Fibroblast of skin of right quadriceps (primary cell): ENCODE measurements at places on chromosomes 3 and 15.

DNA sequence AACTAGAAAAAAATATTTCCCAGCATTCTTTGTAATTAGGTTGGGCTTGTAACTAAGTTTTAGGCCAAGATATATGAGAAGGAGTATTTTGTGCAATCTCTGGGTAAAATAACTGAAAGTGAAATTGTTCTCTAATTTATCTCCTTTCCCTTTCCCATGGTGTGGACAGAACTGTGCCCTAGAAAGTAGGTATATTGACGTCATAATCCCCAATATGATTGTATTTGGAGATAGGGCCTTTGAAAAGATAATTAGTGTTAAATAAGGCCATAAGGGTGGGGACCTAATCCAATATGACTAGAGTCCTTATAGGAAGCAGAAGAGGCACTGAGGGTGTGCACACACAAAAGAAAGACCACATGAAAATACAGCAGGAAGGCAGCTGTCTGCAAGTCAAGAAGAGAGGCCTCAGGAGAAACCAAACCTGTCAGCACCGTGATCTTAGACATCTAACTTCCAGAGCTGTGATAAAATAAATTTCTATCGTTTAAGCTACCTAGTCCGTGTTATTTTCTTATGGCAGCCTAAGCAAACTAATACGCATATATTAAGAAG is 106.6 kb downstream of the KCNH8 start:
- no peak for DNase-seq

- DNase-seq = no peak
Observed at GRCh38 chr3:197286678-197287077, 11.7 kb downstream of the DLG1 start.

- DNase-seq = no peak
Observed at GRCh38 chr3:67450153-67450552, 204.3 kb downstream of the SUCLG2 start.

GRCh38 chr3:34260271-34261000 is 462.0 kb downstream of the PDCD6IP start:
- peak; percentile 54 for DNase-seq

- peak; percentile 34 for DNase-seq
Observed at GRCh38 chr15:40285151-40285550, 2.3 kb upstream of the ANKRD63 start.

GRCh38 chr3:158314426-158315357 is 204.8 kb downstream of the RSRC1 start:
- DNase-seq = no peak

DNA sequence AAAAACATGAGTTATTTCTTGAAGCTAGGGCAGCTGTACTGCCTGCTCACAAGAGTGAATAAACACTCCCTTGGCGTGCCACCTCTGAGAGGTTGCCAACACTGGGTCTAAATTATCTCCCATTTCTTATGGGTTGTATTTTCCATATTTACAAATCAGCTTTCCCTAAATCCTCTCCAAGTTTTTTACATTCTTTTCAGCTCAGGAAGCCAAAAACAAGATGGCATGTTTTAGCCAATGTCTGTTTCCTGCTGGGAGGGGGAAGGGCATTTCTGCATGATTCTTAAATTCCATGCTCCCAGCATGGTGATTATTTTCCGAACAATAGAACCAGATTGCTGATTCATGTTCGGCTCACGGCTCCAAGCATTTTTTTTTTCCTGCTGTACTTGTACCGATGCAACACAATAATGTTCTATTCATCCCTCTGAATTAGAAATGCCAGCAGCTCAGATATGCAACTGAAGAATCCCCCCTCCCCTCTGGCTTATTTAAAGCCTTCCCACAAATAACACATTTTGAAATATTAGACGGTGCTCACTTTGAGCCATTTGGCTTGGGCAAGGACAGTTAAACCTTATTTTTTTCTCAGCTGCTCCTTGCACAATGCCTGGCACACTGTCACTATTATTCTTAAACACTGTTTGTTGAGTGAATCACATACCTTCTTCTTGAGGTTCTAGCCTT is 252.5 kb downstream of the THRB start:
- DNase-seq = peak; percentile 90

DNA sequence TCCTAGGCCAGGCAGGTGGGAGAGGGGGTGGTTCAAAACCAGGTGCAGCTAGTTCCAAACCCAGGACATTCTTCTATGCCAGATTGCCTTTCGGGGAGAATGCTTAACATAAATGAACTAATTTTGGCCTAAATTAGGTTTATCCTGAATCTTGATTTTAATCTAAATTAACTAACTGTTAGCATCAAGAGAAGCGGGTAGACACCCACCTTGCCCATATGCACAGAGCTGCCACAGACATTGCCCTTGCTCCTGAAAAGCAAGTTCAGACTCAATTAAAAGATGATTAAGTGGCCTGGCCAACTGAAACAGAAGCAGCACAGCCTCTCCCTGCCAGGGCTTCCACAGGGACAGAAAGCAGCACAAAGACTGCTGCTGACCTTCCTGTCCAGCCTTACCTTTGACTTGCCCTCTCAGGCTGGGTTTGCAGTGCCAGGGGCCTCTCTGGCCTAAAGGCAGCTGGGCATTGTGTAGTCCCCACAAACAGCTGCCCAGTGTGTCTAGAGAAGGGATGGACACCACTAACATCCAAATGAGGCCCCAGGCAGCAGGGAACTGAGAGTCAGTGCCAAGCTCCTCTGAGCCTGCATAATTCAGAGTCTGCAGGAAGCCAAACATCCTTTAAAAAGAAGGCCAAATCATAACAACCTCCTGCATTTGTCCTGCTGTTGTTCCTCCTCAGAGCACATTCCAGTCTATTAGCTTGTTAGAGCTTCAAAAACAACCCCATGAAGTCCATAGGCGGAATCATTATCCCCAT is 15.4 kb upstream of the OXTR start:
- DNase-seq = no peak

DNA sequence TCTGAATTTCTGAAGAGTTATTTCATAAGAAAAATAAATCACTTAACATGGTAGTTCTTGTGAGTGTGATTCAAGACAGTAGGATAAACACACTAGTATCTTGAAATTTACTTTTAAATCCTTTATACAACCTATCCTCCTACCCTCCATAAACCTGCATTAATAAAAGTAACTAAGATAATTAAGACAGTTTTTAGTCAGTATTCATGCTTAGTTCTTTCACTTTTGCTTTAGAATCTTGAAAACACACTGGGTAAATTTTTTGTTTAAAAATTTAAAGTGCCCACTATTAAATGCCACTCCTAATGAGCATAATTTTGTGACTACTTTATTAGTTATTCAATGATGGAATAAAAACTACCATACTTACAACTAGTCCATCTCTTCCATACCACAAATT is 28.8 kb downstream of the GOLIM4 start:
- DNase-seq = no peak

DNA sequence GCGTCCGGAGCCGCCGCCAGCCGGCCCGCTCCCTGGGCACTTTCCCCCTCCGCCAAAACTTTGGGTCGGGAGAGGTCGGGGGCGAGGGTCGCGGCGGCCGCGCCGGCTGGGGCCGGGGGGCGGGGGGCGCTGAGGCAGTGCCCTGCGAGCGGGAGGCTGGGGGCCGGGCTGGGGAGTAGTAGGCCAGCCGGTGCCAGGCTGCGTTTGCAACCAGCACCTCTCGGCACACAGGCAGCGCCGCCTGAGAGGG is 452 bp downstream of the BBX start:
- DNase-seq = no peak

GRCh38 chr3:28132941-28133340 is 108.5 kb upstream of the CMC1 start:
- no peak for DNase-seq

DNA sequence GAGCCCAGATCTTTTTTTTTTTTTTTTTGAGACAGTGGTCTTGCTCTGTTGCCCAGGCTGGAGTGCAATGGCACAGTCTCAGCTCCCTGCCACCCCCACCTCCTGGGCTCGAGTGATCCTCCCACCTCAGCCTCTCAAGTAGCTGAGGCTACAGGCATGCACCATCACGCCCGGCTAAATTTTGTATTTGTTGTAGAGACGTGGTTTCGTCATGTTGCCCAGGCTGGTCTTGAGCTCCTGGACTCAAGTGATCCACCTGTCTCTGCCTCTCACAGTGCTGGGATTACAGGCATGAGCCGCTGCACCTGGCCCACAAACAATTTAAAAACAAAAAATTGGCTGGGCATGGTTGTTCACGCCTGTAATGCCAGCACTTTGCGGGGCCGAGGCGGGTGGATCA is 22.6 kb upstream of the SLC6A6 start:
- no peak for DNase-seq

DNA sequence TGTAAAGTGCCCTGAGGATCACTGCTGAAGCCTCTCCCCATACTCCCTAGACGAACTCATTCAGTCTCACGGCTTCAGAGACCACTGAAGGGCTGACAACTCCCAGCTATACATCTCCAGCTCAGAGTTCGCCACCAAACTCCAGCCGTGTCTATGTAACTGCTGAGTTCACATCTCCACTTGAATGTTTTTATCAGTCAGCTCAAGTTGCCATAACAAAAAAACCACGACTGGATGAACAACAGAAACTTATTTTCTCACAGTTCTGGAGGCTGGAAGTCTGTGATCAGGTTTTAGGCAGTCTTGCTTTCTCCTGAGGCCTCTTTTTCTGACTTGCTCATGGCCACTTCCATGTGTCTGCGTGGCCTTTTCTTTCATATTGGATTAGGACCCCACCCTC is 223.0 kb upstream of the LRRFIP2 start:
- DNase-seq = no peak

- DNase-seq = no peak
Observed at GRCh38 chr15:27669641-27670040, 429.5 kb downstream of the OCA2 start.

- peak; percentile 56 for DNase-seq
Observed at GRCh38 chr3:63364495-63364894, 86.4 kb downstream of the SYNPR start.

- DNase-seq = peak; percentile 44
Observed at GRCh38 chr3:151538456-151539393, 77.9 kb upstream of the IGSF10 start.

- no peak for DNase-seq
Observed at GRCh38 chr15:95591886-95592285, 738.6 kb upstream of the NR2F2 start.

- no peak for DNase-seq
Observed at GRCh38 chr3:139062918-139063317, 18.2 kb upstream of the PRR23C start.

- DNase-seq = no peak
Observed at GRCh38 chr15:70699890-70700289, 63.5 kb downstream of the UACA start.

- peak; percentile 51 for DNase-seq
Observed at GRCh38 chr3:156304406-156304805, 184.0 kb downstream of the KCNAB1 start.

DNA sequence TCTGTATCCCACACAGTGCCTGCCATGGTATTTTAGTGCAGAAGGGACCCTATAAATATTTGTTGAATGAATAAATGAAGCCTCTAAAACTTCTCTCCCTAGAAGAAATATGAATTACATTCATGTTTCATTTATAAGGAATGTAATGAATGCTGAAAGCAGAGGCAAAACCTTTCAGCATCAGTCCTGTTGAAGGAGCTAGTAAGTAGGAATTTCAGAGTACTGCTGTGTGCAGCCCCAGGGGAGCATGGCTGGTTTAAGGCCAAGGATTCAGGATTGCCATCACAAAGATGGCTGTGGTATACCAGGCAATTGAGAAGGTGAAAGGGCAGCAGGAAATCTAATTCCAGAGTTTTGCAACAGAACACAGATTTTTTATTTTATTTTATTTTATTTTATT is 1131.4 kb downstream of the IGSF11 start:
- DNase-seq = peak; percentile 95

- no peak for DNase-seq
Observed at GRCh38 chr15:43229977-43230376, 9.2 kb upstream of the EPB42 start.
